ENCODE measurements at places on chromosomes 13 and 19. TPM values are rescaled to one million over a fixed set of nuclear protein-coding genes. Genes with fewer than 3 reads are reported as not detected.

ZNF568 gene
- total RNA-seq = 15.8 TPM

CEBPA gene
- total RNA-seq = 10.3 TPM

TNFSF9 gene
- total RNA-seq = 1.6 TPM

PSG7 gene
- total RNA-seq = not detected

PRRG2 gene
- total RNA-seq = 1.2 TPM

CGB3 gene
- not detected for total RNA-seq

ZNF350 gene
- total RNA-seq = 17.7 TPM

TRPM4 gene
- total RNA-seq = 57.1 TPM

DNA sequence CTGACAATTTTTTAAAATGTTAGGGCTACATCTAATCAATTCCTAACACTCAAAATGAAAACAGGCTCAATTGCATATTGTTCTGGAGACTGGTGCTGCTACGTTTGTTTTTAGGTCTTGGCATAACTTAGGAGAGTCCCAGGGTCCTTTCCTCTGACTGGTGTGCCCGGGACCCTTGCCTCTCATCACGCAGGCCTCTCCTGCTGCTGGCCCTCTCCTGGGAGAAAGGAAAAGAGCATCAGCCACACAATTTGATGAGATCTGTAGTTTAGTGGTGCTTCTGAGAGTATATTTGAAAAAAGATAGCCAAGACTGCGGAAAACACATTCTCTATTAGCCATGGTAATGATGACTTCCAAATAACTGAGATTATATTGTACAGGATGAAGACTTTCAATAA lies 380.0 kb downstream of the KLF12 start:
- H3K36me3 ChIP-seq = peaks cover 5% of the 10 kb centered on the region
- H3K4me1 ChIP-seq = no peaks in the 10 kb centered on the region
- no peaks in the 10 kb centered on the region for H3K27me3 ChIP-seq
- no peak overlapping the region for H3K27ac ChIP-seq

- no peaks in the 10 kb centered on the region for H3K36me3 ChIP-seq
- H3K27ac ChIP-seq = no peak overlapping the region
- H3K4me1 ChIP-seq = no peaks in the 10 kb centered on the region
- no peaks in the 10 kb centered on the region for H3K27me3 ChIP-seq
- DNase-seq = no peak
These were observed 175.2 kb downstream of the ENOX1 start for GRCh38 chr13:43611281-43612273.

- H3K27me3 ChIP-seq = no peaks in the 10 kb centered on the region
- H3K27ac ChIP-seq = no peak overlapping the region
- no peaks in the 10 kb centered on the region for H3K4me1 ChIP-seq
- H3K36me3 ChIP-seq = no peaks in the 10 kb centered on the region
These were observed 124.5 kb downstream of the KDM4B start for GRCh38 chr19:5093297-5093928.

GRCh38 chr19:35293363-35293739 lies 1.4 kb downstream of the MAG start:
- H3K4me1 ChIP-seq = no peaks in the 10 kb centered on the region
- DNase-seq = no peak
- no peaks in the 10 kb centered on the region for H3K36me3 ChIP-seq
- no peak overlapping the region for H3K27ac ChIP-seq

GRCh38 chr19:13077240-13077639 lies 25.4 kb downstream of the LYL1 start:
- peak overlapping the region; percentile 15 for H3K27ac ChIP-seq
- no peak for DNase-seq
- H3K4me1 ChIP-seq = no peaks in the 10 kb centered on the region
- H3K27me3 ChIP-seq = no peaks in the 10 kb centered on the region
- no peaks in the 10 kb centered on the region for H3K36me3 ChIP-seq

DNA sequence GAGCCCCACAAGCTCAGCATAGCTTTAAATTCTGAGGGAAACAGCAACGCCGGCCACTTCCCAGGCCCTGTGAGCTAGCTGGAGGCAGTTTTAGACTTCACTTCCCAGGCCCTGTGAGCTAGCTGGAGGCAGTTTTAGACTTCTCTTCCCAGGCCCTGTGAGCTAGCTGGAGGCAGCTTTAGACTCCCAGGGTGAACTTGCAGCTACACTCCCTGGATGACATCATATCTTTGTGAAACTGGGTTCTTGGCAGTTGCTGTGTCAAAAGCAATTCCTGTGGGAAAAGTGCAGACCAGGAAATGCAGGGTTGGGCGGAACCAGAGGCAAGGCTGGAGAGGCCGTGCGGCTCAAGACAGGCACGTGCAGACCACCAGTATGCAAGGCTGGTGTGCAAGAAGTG lies 12.7 kb downstream of the SOX1 start:
- H3K4me1 ChIP-seq = no peaks in the 10 kb centered on the region
- H3K27me3 ChIP-seq = no peaks in the 10 kb centered on the region
- H3K36me3 ChIP-seq = no peaks in the 10 kb centered on the region
- DNase-seq = no peak
- H3K27ac ChIP-seq = no peak overlapping the region

DNA sequence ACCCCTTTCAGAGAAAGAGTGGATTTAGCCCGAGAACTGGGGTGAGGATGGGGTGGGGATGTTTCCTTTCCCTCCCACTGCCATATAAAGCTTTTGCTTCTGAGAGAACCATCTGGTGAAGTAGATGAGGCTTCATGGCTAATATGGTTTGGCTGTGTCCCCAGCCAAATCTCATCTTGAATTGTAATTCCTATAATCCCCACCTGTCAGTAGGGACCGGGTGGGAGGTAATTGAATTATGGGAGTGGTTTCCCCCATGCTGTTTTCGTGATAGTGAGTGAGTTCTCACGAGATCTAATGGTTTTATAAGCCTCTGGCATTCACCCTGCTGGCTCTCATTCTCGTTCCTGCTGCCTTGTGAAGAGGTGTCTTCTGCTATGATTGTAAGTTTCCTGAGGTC lies 270.9 kb downstream of the LMO7 start:
- no peak for DNase-seq
- H3K27me3 ChIP-seq = no peaks in the 10 kb centered on the region
- no peak overlapping the region for H3K4me3 ChIP-seq

DNA sequence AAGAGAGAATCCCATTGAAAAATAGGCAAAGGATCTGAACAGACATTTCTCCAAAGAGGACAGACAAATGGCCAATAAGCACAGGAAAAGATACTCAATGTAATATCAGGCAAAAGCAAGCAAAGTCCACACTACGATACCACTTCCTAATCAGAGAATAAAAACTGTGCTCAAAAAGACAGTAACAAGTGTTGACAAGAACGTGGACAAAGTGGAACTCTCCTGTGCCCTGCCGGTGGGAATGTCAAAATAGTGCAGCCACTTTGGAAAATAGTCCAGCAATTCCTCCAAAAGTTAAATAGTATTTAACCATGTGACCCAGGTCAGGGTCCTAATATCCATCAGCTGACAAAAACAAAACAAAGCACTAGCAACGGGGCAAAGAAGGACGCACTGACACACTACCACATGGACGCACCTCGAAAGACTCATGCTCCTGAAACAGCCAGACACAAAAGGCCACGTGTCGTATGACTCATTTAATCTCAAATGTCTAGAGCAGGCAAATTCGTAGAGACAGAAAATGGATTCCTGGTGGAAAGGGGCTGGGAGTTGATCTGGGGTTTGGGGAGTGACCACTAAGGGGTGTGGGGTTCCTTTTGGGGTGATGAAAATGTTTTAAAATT lies 5.2 kb downstream of the MIER2 start:
- no peaks in the 10 kb centered on the region for H3K4me1 ChIP-seq
- no peak overlapping the region for H3K4me3 ChIP-seq
- H3K36me3 ChIP-seq = no peaks in the 10 kb centered on the region
- H3K27ac ChIP-seq = no peak overlapping the region

- no peaks in the 10 kb centered on the region for H3K4me1 ChIP-seq
- H3K36me3 ChIP-seq = no peaks in the 10 kb centered on the region
- DNase-seq = no peak
- H3K4me3 ChIP-seq = no peak overlapping the region
- H3K27me3 ChIP-seq = no peaks in the 10 kb centered on the region
- H3K27ac ChIP-seq = no peak overlapping the region
These were observed 46.2 kb downstream of the COLGALT1 start for GRCh38 chr19:17601683-17602082.

GRCh38 chr13:113969973-113970611 lies 3.8 kb downstream of the C13orf46 start:
- peak; percentile 71 for DNase-seq
- H3K36me3 ChIP-seq = no peaks in the 10 kb centered on the region
- no peak overlapping the region for H3K27ac ChIP-seq
- no peaks in the 10 kb centered on the region for H3K4me1 ChIP-seq

GRCh38 chr19:12730064-12730463 lies 4.4 kb downstream of the TRIR start:
- no peak overlapping the region for H3K4me3 ChIP-seq
- DNase-seq = no peak
- H3K4me1 ChIP-seq = peaks cover 2% of the 10 kb centered on the region

GRCh38 chr13:42275098-42275471 lies 3.1 kb downstream of the AKAP11 start:
- H3K36me3 ChIP-seq = no peaks in the 10 kb centered on the region
- H3K27me3 ChIP-seq = no peaks in the 10 kb centered on the region
- H3K4me3 ChIP-seq = no peak overlapping the region
- H3K27ac ChIP-seq = no peak overlapping the region

- H3K27me3 ChIP-seq = no peaks in the 10 kb centered on the region
- peaks cover 3% of the 10 kb centered on the region for H3K4me1 ChIP-seq
- H3K36me3 ChIP-seq = no peaks in the 10 kb centered on the region
These were observed at the start of gene STARD13 for GRCh38 chr13:33285420-33286124. Gene STARD13, minus strand, starts transcription at chr13:33285755. Its CDS starts 117 bp downstream, at chr13:33285638.

DNA sequence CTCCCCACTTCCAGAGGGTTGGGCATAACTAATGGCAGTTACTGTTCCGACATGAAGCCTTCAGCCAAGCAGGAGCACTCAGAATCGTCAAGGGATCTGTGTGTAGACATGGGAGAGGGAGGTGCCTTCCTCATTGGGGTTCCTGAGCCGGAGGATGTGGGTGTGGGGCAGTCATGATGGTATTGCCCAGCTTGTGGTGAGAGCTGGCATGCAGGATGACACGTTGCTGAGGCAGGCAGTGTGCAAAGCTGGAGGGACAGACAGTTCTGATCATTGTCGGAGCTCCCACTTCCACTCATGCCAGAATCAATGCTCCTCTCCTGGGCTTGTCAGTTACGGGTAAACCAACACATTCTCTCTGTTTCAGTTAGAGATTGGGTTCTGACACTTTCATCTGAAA lies 83.9 kb upstream of the TSC22D1 start:
- H3K4me3 ChIP-seq = no peak overlapping the region
- no peaks in the 10 kb centered on the region for H3K4me1 ChIP-seq
- H3K27ac ChIP-seq = no peak overlapping the region
- H3K27me3 ChIP-seq = no peaks in the 10 kb centered on the region
- no peak for DNase-seq
- no peaks in the 10 kb centered on the region for H3K36me3 ChIP-seq

- no peaks in the 10 kb centered on the region for H3K4me1 ChIP-seq
- no peaks in the 10 kb centered on the region for H3K27me3 ChIP-seq
- H3K27ac ChIP-seq = no peak overlapping the region
- DNase-seq = no peak
These were observed 334.5 kb downstream of the RFC3 start for GRCh38 chr13:34152409-34152808.

- H3K4me1 ChIP-seq = no peaks in the 10 kb centered on the region
- no peak for DNase-seq
- H3K4me3 ChIP-seq = no peak overlapping the region
- peaks cover 17% of the 10 kb centered on the region for H3K36me3 ChIP-seq
- no peaks in the 10 kb centered on the region for H3K27me3 ChIP-seq
These were observed 918 bp upstream of the PSPN start for GRCh38 chr19:6376512-6377190.

- DNase-seq = peak; percentile 50
- no peaks in the 10 kb centered on the region for H3K27me3 ChIP-seq
- H3K4me3 ChIP-seq = no peak overlapping the region
These were observed 15.4 kb downstream of the CEBPA start for GRCh38 chr19:33286899-33287298.

DNA sequence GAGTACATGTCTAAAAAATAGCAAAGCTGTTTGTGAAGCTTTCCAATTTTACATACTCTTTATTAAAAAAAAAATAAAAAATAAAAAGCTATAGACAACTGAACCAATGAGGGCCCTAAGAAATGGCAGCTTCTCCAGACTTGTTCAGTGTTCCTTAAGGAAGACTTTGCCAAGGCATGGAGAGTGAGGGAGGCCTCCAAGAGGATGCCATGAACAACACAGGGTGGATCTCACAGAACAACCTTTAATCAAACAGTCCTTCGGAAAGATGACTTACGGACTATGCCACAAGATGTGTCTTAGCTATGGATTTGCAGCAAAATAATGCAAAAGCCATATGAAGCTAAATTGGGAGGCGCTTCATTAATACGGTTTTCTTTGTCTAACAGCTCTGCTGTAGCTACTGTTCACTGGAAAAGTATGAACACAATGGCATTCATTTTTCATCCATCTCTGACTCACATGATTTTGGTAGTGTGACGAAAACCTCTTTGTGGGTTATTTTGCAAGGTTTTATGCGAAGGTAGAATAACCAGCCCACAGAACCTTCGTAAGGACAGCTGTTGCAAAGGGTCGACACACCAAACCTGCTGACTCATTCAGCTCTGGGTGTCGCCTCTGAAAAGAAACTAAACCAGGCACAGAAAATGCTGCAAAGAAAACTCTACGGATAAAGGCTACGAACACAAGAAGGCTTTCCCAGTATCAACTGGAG lies 27.7 kb downstream of the EFNB2 start:
- H3K27me3 ChIP-seq = no peaks in the 10 kb centered on the region
- peak overlapping the region; percentile 92 for H3K27ac ChIP-seq
- H3K4me1 ChIP-seq = peaks cover 11% of the 10 kb centered on the region
- H3K4me3 ChIP-seq = peak overlapping the region; percentile 54
- peaks cover 2% of the 10 kb centered on the region for H3K36me3 ChIP-seq

- H3K4me1 ChIP-seq = no peaks in the 10 kb centered on the region
- H3K27ac ChIP-seq = no peak within 1 kb of the TSS
- DNase-seq = peak; percentile 86
- no peaks in the 10 kb centered on the region for H3K27me3 ChIP-seq
- no peaks in the 10 kb centered on the region for H3K36me3 ChIP-seq
These were observed at the start of gene HOMER3 for GRCh38 chr19:18940769-18941627. Gene HOMER3, minus strand, starts transcription at chr19:18941217. Its CDS starts 2,235 bp downstream, at chr19:18938982.

GRCh38 chr13:102369302-102369701 lies 32.5 kb downstream of the FGF14 start:
- H3K27me3 ChIP-seq = no peaks in the 10 kb centered on the region
- no peaks in the 10 kb centered on the region for H3K4me1 ChIP-seq
- H3K4me3 ChIP-seq = no peak overlapping the region
- DNase-seq = no peak
- H3K36me3 ChIP-seq = no peaks in the 10 kb centered on the region

GRCh38 chr13:18212873-18213272 lies 968.8 kb downstream of the TUBA3C start:
- no peak overlapping the region for H3K27ac ChIP-seq
- DNase-seq = no peak
- no peaks in the 10 kb centered on the region for H3K4me1 ChIP-seq
- H3K4me3 ChIP-seq = no peak overlapping the region
- no peaks in the 10 kb centered on the region for H3K27me3 ChIP-seq

- H3K36me3 ChIP-seq = no peaks in the 10 kb centered on the region
- no peaks in the 10 kb centered on the region for H3K27me3 ChIP-seq
- no peak for DNase-seq
These were observed 40.7 kb downstream of the PCCA start for GRCh38 chr13:100129605-100130004.

- H3K27me3 ChIP-seq = no peaks in the 10 kb centered on the region
- no peak for DNase-seq
- H3K4me3 ChIP-seq = no peak overlapping the region
These were observed 27.1 kb upstream of the URI1 start for GRCh38 chr19:29914933-29915332.

All from aorta (tissue), 5 donors.